ENCODE measurements at places on chromosomes 6 and 20.

GRCh38 chr6:44697327-44697726 lies 309.8 kb downstream of the CDC5L start:
- DNase-seq: no peak

- DNase-seq: no peak
Measured at GRCh38 chr6:17021539-17021889, 80.3 kb upstream of the STMND1 start.

- DNase-seq: no peak
Measured at GRCh38 chr6:30060606-30061091, 416 bp upstream of the POLR1H start.

DNA sequence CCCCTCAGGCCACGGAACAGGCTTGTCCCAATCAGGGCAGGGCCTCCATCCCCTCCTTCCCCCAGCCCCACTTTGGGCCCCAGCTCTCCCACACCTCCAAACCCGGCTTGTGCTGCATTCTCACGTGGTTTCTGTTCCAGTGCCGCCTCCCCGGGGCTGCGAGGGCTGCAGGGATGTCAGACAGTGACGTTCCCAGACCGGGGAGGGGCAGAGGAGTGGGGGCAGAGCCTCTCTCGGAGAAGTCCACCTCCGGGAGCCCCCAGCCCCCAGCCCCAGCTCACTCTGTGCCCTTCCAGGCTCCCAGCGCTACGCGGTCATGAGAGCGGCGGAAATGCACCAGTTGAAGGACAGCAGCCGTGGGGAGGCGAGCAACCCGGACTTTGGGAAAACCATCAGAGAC lies 18.5 kb downstream of the SLCO4A1 start:
- DNase-seq: no peak

DNA sequence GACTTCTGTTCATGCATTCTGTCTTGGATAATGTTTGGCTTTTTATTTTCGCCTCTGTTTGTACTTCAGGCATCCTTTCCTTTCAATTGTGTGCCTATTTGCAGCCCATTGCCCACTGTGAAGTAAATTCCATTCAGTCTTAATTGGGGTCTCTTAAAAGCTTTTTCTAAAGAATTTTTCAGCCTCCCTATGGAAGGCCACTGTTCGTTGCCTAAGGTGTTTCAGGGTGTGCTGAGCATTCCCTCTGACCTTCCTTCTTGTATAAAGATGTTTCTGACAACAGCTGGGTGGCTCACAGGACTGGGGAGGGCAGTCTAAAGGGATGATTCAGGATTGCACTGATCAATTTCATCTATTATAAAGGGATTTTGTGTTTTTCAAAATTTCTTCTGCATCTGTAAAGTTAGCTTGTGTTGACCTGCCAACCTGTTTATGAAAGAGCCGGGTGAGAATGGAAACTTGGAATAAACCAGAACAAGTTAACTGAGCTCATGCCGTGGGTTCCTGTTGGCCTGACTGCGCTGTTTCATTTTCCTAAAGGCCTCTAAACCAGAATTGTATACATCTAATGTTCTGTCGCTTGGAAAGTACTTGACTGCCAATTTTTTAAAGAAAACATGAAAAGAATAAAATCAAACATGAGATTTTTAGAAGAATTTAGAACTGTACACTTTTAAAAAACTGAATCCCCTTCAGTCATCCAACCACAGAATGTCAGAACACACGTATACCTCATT lies 14.3 kb downstream of the PHACTR2 start:
- DNase-seq: no peak

DNA sequence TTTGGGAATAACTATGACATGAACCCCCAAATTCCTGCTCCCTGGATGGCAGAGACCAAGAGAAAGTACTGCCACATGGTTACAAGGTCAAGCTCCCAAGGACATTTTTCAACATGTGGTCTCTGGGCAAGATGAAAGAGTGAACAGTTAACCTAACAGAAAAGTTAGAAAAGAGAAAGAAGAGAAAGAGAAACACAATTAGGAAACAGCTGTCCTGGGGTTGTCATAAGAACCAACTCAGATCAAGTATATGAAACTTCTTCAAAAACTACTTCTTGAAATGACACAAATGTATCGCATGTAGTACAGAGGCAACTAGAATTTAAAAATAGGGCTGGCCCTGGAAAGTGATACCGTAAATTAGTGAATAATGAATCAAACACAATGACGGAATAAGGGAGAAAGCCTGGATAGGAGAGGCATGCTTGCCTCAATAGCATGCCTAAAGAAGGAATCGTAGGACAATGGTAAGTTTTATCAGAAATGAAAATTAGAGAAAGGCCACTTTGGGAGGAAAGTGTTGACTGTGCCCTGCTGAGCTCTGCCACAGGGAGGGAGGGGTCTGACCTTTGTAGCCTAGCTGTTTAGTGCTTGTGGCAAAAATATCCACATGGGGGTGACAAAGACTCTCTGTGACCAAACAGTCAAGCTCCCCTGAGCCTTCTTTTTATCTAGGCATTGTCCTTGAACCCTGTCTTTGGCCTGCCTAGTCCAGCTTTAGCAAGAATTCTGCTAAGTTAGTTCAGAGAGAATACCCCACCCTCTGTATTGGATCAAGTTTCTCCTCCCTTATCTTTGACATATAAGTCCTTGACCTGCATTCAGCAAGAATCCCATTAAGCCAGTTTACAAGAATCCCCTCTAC lies 4.3 kb upstream of the DCBLD1 start:
- DNase-seq: peak; percentile 15

- DNase-seq: peak; percentile 65
Measured at GRCh38 chr6:130183271-130184222, 39.2 kb downstream of the SAMD3 start.

GRCh38 chr6:72262254-72262653 lies 359.6 kb upstream of the KCNQ5 start:
- DNase-seq: no peak

- DNase-seq: peak; percentile 29
Measured at GRCh38 chr6:144285798-144286502, 815 bp downstream of the UTRN start.

GRCh38 chr6:156617376-156617775 lies 159.8 kb upstream of the ARID1B start:
- DNase-seq: no peak

DNA sequence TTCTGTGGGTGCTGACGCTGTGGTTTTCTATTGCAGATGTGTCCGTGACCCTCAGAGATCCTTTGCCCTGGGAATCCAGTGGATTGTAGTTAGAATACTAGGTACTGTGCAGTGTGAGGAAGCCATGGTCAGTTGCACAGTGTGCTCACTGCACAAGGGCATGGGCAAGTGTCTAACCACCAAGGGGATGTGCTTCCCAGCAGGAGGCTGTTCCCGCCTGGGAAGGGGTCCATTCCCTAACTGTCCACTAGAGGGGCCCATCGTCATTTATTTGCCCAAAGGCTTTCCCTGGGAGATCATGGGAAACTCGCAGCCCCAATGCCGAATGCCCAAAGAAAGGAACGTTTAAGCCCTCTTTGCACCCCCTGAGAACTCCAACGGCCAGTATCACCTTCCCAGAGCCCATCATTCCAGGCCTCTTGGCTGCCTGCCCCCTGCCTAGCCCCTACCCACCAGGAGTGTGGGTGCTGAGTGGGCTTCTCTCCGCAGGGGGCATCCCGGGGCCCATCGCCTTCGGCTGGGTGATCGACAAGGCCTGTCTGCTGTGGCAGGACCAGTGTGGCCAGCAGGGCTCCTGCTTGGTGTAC lies 26.2 kb downstream of the SLCO4A1 start:
- peak; percentile 55 for DNase-seq

DNA sequence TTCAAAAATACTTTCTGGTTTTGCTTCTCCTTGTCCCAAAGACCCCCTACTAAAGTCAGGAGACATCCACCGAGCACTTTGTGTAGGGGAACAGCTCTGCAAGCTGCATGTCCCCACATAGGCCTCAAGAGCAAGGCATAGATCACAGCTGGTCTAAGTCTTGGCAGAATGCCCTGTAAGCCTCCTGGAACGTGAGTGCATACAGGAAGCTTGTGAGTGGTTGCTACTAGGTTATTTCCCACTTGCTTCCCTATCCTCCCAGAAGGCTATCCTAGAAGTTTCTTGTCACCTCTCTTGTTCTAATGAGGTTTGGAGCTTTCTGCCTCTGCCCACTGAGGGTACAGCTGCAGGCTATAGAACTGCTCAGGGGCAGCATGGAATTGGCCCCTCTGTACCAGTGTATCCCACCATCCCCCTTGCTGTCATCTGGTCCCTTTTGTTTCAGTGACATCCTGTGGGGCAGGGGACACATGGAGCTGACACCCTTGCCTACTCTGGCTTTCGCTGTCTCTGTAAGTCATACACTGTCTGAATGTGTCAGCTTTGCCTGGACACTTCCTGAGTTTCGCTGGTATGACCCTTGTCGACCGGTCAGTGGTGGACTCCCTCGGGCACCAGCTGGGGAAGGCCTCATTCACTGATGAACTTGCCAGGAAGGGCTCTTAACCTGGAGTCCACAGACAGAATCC lies 35.6 kb upstream of the KCNK16 start:
- no peak for DNase-seq

- peak; percentile 14 for DNase-seq
Measured at GRCh38 chr6:134873500-134874388, 76.2 kb downstream of the ALDH8A1 start.

DNA sequence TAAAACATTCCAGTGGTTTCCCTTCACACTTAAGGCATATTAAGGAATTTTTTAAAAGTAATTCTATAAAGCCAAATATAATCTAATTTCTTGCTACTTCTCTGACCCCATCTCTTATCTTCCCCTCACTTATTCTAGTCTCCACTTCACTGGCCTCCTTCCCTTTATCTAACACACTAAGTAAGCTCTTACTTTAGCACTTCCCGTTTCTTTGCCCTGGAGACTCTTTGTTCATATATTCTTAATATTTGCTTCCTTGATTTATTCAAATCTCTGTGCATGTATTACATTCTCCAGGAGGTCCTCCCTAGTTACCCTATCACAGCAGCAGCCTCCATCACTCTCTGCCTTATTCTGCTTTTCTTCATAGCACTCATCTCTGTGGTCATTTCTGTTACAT lies 20.3 kb downstream of the GTPBP2 start:
- DNase-seq: no peak

GRCh38 chr6:39445667-39446066 lies 123.2 kb upstream of the KCNK16 start:
- DNase-seq: no peak

GRCh38 chr6:101393251-101393828 lies at the start of gene GRIK2:
Gene GRIK2, plus strand, starts transcription at chr6:101393708.
- DNase-seq: no peak

DNA sequence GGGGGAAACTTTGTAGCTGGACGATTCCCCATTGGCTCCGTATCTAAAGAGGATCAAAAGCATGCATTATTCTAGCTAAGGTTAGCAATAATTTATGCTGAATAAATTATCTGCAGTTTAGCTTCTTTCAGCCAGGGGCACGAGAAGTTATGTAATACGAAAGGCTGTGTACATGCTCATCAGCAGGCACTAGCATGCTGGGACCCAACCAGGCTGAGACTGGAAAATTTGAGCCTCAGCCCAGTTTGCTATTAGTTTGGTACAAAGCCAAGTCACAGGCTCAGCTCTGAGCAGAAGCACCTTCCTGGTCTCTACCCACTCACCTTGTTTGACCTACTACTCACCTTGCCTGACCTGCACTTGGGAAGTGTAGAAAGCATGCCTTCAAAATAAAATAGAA lies 328.1 kb upstream of the ARID1B start:
- DNase-seq: no peak

DNA sequence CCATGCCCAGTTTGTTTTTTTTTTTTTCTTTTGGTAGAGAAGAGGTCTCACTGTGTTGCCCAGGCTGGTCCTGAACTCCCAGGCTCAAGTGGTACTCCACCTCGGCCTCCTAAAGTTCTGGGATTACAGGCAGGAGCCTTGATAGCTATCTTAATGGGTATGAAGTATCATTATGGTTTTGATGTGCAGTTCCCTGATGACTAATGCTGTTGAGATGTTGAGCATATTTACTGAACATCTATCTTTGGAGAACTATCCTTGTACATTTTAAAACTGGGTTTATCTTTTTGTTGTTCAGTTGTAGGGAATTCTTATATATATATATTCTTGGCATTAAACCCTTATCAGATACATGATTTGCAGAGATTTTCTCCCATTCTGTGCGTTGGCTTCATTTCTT lies 21.4 kb upstream of the MYL9 start:
- no peak for DNase-seq

DNA sequence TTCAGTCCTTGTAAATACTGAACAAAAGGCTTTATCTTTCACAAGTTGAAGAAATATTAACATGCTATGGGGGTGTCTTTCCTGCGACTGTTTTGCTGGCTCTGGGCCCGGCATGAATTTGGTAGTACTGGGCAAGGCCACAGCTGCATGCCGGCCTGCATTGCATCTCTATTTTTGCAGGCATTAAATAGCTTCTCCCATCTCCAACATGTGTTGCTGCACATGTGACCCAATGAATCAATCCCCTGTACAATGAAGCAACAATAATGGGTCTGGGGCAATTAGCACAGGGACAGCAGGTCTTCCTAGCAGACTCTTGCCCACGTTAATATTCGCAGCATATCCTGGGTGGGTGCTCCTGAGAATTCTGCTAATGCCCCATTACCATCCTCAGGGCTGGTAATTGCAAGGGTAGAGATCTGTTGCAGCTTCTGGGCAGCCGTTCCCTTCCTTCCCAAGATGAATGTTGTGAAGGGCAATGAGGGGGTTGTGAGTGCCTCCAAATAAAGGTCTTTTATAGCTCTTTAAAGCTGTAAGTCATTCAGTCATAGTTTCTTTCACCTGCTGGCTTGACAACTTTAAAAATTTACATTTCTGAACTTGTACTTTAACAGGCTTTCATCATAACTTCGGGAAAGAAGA lies 24.3 kb upstream of the CDYL start:
- DNase-seq: no peak

- no peak for DNase-seq
Measured at GRCh38 chr20:57155415-57155814, 111.0 kb downstream of the BMP7 start.

GRCh38 chr6:98634569-98634968 lies 199.8 kb upstream of the POU3F2 start:
- no peak for DNase-seq

GRCh38 chr6:18155864-18156421 lies 721 bp downstream of the KDM1B start:
- DNase-seq: peak; percentile 51

GRCh38 chr6:4356899-4357659 lies 221.7 kb upstream of the ECI2 start:
- no peak for DNase-seq

DNA sequence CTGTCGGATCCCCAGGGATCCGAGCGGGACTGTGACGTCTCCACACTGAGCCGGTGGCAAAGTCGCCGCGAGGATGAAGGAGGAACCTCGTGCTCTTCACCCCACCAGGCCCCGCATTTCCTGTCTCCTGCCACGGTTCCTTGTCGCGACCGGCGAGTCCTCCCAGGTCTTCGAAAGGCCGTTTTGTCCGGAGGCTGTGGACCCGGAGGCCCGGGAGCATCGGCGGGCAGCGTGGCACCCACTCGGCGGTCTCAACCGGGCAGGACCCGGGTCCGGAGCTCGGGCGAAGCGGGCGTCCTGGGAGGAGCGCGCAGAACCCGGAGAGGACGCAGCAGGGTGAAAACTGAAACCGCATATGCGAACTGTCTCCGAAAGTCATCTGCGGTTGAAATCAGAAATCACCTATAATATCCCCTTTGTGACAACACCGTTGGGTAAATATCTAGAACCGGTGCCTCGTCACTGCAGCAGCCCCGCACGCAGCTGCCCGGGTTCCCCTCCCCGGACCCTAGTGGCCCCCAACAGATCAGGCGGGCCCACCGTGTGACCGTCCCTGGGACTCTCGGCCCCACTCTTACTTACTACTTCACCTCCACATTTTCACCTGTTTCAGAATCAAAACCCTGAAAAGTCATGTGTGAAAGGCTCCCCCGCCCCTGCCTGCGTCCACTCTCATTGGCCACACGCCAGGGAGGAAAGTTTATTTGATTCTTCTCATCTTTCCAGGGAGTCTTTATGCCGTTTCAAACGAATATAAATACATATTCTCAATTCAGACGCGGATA lies 3.1 kb upstream of the ULBP2 start:
- DNase-seq: peak; percentile 81
